Eye (tissue), 1 donor: ENCODE measurements at places on chromosomes 2 and 18.

GRCh38 chr18:47075098-47075883 is 39.9 kb upstream of the ELOA2 start:
- no peak for DNase-seq

GRCh38 chr18:58091099-58091611 is 47.1 kb downstream of the NEDD4L start:
- DNase-seq = no peak

- no peak for DNase-seq
These were observed 83.9 kb upstream of the SIX2 start for GRCh38 chr2:45093181-45093580.

GRCh38 chr18:3380384-3380961 is 69.5 kb upstream of the TGIF1 start:
- DNase-seq = no peak

GRCh38 chr18:11905613-11906012 is 2.5 kb downstream of the MPPE1 start:
- DNase-seq = no peak

- peak; percentile 34 for DNase-seq
These were observed 141.6 kb upstream of the CYP1B1 start for GRCh38 chr2:38217401-38218188.

GRCh38 chr2:217756375-217757107 is 246.3 kb downstream of the TNS1 start:
- peak; percentile 94 for DNase-seq

GRCh38 chr2:108945969-108946368 is 43.1 kb downstream of the EDAR start:
- no peak for DNase-seq

GRCh38 chr18:70428439-70428838 is 139.6 kb downstream of the SOCS6 start:
- no peak for DNase-seq

- no peak for DNase-seq
These were observed 204.1 kb downstream of the FAM210A start for GRCh38 chr18:13522256-13522655.

GRCh38 chr2:9235147-9236044 is 28.8 kb downstream of the ASAP2 start:
- peak; percentile 51 for DNase-seq

GRCh38 chr2:120735746-120736170 is at the start of gene GLI2:
GLI2 (plus strand) TSS chr2:120735868; CDS start chr2:120797321, 61,453 bp downstream.
- peak; percentile 94 for DNase-seq

- DNase-seq = no peak
These were observed 13.7 kb upstream of the FOSL2 start for GRCh38 chr2:28378679-28379584.

DNA sequence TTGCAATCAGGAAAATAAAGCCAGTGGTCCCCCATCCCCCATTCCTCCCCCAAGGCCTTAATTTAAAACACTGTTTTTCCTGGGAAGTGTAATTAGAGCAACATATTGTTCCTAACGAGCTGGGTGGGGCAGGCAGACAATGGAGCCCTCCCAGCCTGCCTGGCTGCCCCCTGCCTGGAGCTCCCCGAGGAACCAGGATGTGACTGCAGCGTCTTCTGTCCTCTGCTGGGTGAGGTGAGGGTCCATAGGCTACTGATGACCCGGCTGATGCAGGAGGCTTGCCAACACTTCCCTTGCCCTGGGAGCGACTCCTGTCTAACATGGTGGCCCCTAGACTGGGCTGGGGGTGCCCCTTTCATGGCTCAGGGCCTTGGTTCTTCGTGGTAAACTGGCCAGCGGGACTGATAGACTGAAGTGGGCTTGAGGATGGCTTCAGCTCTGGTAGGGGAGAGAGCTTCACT is 152.4 kb downstream of the DYSF start:
- DNase-seq = no peak

DNA sequence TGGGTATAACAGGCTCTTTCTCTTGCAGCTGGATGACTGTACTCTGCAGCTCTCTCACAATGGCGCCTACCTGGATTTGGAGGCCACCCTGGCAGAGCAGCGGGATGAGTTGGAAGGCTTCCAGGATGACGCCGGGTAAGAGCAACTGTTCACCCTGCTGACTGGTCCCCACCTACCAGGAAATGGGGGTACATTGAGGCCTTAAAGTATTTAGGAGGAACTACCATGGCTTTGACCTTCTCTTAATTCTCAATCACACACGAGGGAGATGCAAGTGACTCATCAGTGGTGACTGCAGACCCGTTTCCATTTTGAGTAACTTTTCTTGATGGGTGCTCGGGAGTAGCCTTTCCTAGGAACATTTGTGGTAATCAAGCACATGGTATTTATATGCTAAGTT is 58.0 kb downstream of the FHOD3 start:
- no peak for DNase-seq

GRCh38 chr18:2715990-2716389 is 60.5 kb downstream of the SMCHD1 start:
- DNase-seq = no peak

DNA sequence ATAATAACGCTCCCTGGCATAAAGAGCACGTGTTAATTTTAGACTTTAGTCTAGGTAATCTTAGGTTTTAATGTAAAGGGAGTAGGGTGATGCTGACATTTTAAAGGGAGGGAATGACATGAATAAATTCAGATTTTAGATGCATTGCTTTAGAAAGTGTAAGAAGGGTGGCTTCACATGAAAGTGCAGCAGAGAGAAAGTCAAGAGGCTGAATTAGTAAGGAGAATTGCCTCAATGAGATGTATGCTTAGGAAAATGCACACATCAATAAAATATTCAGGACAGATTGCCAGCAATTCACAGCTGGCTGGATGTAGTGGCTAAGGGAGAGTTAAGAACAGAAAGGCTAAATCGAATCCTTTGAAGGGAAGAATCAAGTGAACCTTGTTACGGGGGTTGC is 165.5 kb upstream of the CDH19 start:
- DNase-seq = no peak

GRCh38 chr2:160842286-160842685 is 317.9 kb upstream of the TANK start:
- DNase-seq = no peak

DNA sequence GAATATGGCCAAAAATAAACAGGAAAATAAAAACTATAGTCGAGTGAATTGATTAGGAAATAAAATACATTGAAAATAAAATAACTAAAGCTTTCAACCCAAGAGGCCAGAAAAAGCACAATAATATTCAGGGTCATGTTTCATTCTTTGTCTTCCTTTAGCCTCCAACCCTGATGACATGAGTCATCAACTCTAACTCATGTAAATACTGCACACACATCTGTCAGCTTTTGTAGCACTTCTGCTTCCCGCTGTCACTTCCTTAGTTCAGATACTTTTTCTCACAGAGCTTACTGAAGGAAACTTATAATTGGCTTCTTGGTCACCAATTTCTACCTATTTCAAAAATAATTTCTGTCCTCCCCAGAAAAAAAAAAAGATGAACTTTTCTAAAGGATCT is 112.8 kb downstream of the UPP2 start:
- DNase-seq = no peak

DNA sequence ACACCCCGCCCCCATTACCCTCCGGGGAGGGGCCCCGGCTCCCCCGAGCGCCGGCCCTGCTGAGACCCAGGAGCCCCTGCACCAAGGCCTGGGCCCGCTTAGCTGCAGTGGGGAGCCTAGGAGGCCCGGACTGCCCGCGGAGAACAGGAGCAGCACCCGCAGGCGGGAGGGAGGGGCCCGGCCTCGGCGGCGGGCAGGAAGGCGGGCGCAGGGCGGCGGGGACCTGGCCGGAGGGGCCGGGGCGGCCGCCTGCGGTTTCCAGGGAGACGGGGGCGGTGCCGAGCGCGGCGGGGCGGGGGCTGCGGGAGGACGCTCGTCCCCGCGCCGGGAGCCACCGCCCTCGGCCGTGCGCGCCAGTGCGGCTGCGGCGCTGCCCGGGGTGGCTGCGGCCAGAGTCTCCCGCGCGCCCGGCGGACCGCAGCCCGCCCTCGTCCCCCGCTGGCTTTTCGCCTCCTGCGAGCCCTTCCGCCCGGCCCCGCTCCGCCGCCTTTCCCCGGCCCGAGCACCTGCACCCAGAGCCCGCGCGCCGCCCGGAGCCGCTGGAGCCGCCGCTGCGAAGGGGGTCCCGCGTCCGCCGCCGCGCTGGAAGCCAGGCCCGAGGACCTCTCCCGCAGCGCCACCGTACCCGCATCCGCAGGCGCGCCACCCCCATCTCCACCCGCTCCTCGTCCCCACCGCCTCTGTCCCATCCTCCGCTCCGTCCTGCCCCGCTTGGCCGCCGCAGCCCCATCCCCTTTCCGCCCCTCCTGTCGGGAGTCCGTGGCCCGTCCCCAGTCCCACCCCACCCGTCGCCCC is 17.2 kb downstream of the GPC1 start:
- DNase-seq = peak; percentile 83

DNA sequence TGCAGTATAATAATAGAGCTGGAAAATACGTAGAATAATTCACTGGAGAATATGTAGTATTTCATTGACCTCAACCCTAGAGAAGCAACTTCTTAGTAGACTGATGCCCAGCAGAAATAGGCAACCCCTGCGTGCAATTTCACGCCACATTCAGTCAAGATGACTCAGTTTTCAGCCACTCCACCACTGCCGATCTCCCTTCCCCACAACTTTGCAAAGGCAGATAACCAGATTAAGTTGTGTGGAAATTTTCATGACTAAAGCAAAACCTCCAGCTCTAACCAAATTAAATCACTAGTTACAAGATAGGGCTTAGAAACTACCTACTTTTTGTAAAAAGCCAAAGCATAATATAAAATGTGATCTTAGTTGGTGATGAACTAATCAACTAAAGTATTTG is 63.3 kb upstream of the STK17B start:
- no peak for DNase-seq

- no peak for DNase-seq
These were observed 77.2 kb downstream of the ADD2 start for GRCh38 chr2:70690846-70691245.

- DNase-seq = peak; percentile 63
These were observed 57.7 kb upstream of the SEMA4C start for GRCh38 chr2:96927405-96928171.

DNA sequence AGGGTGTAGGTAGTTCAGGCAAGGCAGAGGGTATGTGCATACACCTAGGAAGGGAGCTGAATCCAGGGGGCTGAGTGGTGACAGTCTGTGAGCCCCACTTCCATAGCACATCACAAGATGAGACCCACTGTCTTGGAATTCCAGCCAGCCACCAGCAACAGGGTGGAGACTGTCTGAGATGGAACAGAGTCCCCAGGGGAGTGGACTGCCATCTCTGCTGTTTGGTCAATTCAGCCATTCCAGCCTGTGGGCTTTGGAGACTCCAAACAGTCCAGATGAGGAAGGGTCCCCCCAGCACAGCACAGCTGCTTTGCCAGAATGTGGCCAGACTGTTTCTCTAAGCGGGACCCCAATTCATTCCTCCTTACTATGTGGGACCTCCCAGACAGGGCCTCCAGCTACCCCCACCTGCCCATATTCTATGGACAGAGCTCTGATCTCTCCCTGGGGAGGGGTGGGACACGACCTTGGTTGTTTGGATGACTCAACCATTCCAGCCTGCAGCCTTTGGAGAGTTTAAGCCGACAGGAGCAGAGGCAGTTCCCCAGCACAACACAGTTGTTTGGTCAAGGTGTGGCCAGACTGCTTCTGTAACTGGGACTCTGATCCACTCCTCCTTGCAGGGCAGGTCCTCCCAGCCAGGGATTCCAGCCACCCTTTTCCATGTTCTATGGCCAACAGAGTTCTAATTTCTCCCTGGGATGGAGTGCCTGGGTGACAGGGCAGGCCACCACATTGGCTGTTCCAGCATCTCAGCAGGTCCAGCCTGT is 178.0 kb downstream of the RND3 start:
- no peak for DNase-seq

DNA sequence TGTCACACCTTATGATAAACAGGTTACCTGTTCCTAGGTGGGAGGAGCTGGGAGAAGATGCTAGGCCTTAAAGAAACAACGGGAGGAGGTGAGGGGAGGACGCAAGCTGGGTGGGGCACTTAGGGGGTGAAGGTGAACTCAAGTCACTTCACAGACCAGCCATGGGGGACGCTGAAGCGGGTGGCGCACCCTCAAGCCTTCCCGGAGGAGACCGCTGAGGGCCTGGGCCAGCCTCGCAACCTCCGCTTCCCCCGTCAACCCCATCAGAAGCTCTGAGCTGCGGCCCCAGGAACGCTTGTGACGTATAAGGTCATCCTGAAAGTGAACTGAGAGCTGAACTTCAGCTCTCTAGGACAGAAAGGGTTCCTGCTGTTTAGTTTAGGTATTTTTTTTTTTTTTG is 133.5 kb downstream of the MBP start:
- DNase-seq = no peak

DNA sequence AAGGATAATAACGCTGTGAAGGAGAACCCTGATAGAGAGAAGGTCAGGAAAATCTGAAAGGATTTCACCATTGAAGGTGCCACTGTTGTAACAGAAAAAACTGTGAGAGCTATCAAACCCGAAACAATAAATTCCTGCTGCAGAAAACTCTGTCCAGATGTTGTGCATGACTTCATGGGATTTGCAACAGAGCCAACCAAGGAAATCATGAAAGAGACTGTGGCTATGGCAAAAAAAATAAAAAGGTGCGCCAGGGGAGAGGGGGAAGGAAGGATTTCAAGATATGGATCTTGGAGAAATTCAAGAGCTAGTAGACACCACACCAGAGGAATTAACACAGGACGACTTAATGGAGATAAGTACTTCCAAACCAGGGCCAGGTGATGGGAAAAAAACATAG is 88.0 kb downstream of the LDLRAD4 start:
- peak; percentile 34 for DNase-seq

DNA sequence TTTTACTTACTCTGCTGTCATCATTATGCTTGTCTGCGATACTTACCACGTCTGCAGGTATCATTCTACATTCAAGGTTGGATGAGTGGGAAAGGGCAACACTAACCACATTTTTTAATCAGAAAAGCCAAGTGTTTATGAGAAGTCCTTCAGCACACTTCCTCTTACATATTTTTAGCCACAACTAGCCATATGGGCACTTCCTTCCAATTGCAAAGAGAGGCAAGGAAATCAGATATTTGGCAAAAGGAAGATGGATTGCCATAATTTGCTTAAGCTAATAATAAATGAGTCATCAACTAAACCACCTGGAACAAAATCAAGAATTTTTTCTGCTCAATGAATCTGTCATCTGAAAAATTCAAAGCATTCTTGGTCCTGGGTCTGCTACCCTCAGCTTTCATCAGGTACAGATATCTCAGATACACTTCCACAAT is 16.7 kb upstream of the MRO start:
- no peak for DNase-seq
